ENCODE measurements at places on chromosomes 12 and 14.

- DNase-seq = no peak
Observed at GRCh38 chr14:60651796-60652673, 2.8 kb upstream of the SIX1 start.

- no peak for DNase-seq
Observed at GRCh38 chr14:78254911-78255461, 84.8 kb downstream of the NRXN3 start.

GRCh38 chr12:83141460-83141994 is 454.8 kb downstream of the TMTC2 start:
- no peak for DNase-seq

DNA sequence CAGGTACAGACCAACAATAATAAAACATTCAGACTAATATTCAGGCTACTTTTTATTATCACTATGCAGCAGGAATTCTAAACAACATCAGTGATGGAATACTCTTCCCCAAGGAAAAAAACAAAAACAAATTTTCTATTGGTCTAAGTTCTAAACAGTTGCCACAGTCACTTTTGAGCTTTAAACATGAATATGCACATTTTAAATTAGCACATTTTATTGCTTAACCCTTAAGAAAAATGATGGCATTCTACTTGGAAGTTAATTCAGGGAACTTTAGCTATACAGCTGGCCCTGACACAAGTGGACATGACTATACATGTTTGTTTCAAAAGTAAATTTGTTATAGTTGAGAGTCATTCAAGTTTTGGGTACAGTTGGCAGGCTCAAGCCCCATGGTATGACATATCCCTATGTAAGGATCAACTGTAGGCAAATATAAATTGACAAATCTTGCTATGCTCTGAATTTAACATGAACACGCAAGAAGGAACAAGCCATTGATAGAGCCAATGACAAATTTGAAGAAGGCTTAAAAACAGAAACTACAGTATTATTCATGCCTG is 224.3 kb upstream of the AMIGO2 start:
- no peak for DNase-seq

DNA sequence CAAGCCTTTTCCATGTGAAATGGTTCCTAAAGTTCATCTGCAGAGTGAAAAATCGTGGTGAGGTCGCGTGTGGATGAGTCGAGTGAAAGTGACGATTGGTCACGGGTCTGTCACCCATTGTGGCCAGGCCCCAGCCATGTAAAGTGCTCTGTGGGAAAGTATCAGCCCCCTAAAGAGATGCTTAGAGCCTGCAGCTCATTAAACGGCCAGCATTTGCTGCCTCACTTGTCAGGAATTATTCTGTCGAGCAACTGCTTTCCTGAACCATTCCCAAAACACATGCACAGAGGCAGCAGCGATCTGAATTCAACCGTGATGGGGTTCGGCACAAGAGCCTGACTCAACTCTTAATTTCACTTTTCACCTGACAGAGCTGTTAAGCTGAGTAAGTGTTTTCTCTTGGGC is 16.0 kb downstream of the DBX2 start:
- DNase-seq = no peak

- DNase-seq = no peak
Observed at GRCh38 chr12:85713373-85713772, 122.8 kb downstream of the RASSF9 start.

DNA sequence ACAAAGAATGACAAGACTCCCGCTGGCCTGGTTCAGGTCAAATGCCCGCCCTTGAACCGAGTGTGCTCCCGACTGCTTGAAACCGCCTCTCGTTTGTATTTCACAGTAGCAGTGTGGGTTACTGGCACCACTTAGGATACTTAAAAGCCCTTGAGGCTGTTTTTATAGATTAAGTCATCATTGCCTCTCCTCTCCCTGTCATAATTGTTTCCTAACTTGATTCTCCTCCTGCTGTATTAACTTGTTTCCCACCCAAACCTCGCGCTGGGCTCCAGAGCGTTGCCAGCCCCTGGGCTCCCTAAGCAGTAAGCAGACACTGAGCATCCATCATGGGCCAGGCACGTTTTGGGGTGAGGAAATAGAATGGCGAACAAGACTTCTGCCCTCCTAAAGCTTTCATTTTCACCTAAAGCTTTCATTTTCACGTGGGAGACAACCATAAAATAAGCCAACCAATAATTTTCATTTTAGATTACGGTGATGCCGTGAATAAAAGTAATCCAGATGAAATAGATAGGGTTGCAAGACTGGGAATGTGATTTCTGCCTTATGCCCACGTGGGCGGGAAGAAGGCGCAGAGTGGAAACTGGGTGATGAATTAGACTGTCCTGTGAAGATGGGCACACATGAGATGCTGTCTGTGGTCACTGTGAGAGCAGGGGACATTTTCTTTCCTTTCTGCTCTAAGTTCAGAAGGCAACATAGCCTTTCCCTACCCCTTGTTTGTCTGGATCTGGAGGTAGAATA is 97.5 kb downstream of the PPP2R5C start:
- no peak for DNase-seq

GRCh38 chr14:69002069-69002468 is 23.0 kb upstream of the ACTN1 start:
- no peak for DNase-seq

GRCh38 chr14:83470959-83471695 is 1937.5 kb upstream of the SEL1L start:
- no peak for DNase-seq

GRCh38 chr12:55908726-55909512 is 18.8 kb downstream of the PYM1 start:
- no peak for DNase-seq

- no peak for DNase-seq
Observed at GRCh38 chr12:111409780-111410430, 4.2 kb downstream of the SH2B3 start.

GRCh38 chr14:65003394-65003793 is 16.7 kb downstream of the FNTB start:
- no peak for DNase-seq

GRCh38 chr12:8985213-8985754 is 4.1 kb upstream of the KLRG1 start:
- DNase-seq = no peak

DNA sequence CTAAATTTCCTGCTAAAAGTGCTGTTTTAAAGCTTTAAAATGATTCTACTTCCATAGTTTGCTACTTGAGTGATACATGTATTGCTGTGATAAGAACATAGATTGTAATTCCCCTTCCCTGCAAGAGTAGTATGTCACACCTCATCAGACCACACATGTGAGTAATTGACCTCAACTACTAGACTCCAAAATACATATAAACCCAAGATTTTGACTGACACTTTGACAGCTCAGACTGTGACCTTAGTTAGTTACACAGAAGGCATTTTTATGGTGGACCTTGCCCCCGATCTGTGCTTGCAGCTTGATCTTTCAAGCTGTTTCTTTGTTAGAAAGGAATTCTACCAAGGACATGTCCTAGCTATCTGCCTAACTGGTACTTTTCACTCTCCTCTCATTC is 18.6 kb downstream of the APOBEC1 start:
- no peak for DNase-seq

DNA sequence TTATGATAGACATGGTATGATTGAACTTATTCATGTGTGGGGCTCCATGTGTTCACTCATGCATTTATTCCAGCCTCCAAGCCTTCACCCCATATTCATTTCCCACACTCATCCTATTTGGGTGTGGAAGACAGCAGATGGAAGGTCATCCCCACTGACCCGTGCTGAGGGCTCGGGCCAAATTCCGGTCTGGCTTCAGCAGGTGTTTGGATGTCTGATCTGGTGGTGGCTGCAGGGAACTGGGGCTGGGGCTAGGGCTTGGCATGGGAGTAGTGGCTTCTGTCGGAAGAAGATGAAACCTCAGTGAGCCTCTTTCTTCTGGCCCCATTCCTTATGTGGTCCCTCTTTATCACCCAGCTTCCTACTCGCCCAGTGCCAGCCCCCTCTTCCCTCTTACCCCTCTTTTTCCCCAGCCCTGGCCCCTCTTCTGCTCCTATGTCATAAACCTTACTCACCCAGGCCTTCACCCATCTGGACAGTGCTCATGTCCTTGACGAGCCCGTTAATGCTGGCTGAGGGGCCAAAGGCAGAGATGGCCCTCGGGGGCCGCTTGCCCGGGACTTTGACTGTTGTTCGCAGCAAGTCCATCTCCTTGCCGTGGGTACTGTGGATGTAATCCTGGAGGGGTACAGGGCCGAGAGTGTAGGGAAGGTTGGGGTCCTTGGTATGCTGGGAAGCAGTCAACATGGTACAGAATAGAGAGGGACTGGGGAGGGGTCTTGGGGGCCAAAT is 8.0 kb downstream of the AGAP2 start:
- DNase-seq = no peak

GRCh38 chr14:96126783-96127271 is 77.8 kb upstream of the BDKRB2 start:
- no peak for DNase-seq
